Left ventricle myocardium inferior (tissue), 1 donor: ENCODE measurements at places on chromosomes 12 and 14. TPM values are rescaled to one million over a fixed set of nuclear protein-coding genes. Genes with fewer than 3 reads are reported as not detected.

The LGALS3 gene
- total RNA-seq: 194 TPM

The TAS2R43 gene
- total RNA-seq: not detected

The IL26 gene
- not detected for total RNA-seq

The TGFB3 gene
- total RNA-seq: 27.2 TPM

The GLT1D1 gene
- 11.8 TPM for total RNA-seq

The TMTC1 gene
- 38.4 TPM for total RNA-seq

The PLEK2 gene
- total RNA-seq: not detected

The CLMN gene
- 3.7 TPM for total RNA-seq

The TOMM20L gene
- total RNA-seq: not detected

DNA sequence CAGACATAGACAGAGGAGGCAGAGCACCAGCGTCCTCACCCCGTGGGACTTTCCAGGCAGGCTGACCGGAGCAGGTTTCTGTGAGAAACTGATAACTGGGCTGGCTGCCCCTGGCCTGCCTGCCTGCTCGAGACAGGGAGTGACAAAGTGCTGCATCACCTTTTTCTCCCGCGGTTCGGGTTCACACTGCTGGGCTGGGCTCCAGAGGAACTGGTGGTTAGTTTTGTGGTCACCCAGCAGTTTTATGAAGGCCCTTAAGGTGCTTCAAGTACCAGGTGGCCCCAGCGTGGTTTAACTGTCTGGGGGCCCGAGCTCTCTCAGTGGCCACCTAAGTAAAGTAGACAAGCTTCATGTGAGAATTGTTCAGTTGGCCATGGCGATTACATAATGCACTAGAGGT is 1073.6 kb downstream of the BCL11B start:
- no peaks in the 10 kb centered on the region for H3K4me1 ChIP-seq
- DNase-seq: no peak
- no peak overlapping the region for H3K27ac ChIP-seq
- no peak overlapping the region for H3K4me3 ChIP-seq
- H3K36me3 ChIP-seq: no peaks in the 10 kb centered on the region
- H3K27me3 ChIP-seq: peaks cover 59% of the 10 kb centered on the region

DNA sequence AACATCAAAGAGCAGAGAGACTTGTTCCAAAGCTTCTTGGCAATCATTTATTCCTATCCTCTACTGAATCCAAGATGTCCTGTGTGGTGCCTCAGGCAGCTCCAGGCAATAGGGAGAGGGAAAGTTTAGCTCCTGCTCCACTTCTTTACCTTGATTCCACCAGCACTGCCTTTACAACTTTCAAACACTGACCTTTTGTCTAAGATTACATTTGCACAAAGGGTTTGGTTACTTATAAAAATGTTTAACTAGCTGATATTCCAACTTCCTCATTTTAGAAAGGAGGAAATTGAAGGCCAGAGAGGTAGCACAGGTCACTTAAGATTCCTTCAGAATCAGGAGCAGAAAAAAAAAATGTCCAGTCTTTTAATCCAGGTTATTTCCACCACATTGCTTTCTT is 192.7 kb downstream of the BTG1 start:
- no peaks in the 10 kb centered on the region for H3K4me1 ChIP-seq
- H3K36me3 ChIP-seq: no peaks in the 10 kb centered on the region
- no peaks in the 10 kb centered on the region for H3K27me3 ChIP-seq
- no peak overlapping the region for H3K4me3 ChIP-seq

- no peak for DNase-seq
- no peaks in the 10 kb centered on the region for H3K27me3 ChIP-seq
- peak overlapping the region; percentile 5 for H3K27ac ChIP-seq
- no peak overlapping the region for H3K4me3 ChIP-seq
Measured at GRCh38 chr12:54386403-54387113, 2.0 kb upstream of the ZNF385A start.

GRCh38 chr12:27198036-27198435 is 46.0 kb upstream of the STK38L start:
- H3K4me3 ChIP-seq: no peak overlapping the region
- H3K27me3 ChIP-seq: no peaks in the 10 kb centered on the region
- H3K4me1 ChIP-seq: peaks cover 42% of the 10 kb centered on the region
- H3K36me3 ChIP-seq: no peaks in the 10 kb centered on the region
- DNase-seq: no peak
- peak overlapping the region; percentile 34 for H3K27ac ChIP-seq

DNA sequence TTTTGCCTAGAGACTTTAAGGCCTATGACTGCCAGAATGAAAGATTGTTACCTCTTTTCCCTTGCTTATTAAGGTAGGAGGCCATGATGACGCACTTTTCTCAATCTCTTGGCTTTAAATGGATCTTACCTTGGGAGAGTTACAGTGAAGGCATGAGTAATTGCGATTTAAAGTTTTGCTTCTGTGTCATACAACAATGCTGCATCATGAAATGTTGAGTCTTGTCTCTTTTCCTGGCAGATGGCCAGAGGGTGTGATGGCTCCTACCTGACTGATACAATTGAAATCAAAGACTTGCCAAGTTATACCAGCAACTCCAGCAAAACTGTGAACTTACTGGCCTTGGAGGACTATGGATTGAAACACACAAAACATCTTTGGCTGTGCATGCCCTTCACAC is 17.2 kb upstream of the LRRK2 start:
- no peak for DNase-seq
- no peak overlapping the region for H3K4me3 ChIP-seq
- no peaks in the 10 kb centered on the region for H3K27me3 ChIP-seq
- H3K4me1 ChIP-seq: no peaks in the 10 kb centered on the region
- H3K27ac ChIP-seq: no peak overlapping the region

DNA sequence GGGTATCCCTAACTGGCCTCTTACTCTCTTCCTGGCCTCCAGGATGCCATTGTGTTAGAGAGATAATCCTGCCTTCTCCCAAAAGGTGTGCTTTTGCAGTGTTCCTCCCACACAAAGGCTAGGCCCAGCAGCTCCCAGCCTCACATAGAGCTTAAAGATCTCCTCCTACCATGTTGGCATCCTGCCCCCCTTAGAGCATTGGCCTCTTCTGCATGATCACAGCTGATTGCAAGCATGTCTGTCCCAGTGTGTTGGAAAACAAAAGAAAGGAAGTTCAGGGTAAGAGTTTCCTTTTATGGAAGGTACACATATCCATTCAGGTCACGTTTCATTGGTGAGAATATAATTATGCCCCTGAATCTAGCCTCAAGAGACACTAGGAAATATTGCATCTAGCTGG is 405.4 kb downstream of the TMTC2 start:
- H3K36me3 ChIP-seq: no peaks in the 10 kb centered on the region
- no peaks in the 10 kb centered on the region for H3K27me3 ChIP-seq

GRCh38 chr14:91805659-91806058 is 61.7 kb downstream of the TC2N start:
- H3K27ac ChIP-seq: no peak overlapping the region
- peaks cover 30% of the 10 kb centered on the region for H3K36me3 ChIP-seq
- no peaks in the 10 kb centered on the region for H3K4me1 ChIP-seq
- no peak for DNase-seq
- no peaks in the 10 kb centered on the region for H3K27me3 ChIP-seq
- H3K4me3 ChIP-seq: no peak overlapping the region

GRCh38 chr12:131920902-131921840 is 7.9 kb upstream of the PUS1 start:
- DNase-seq: peak; percentile 58
- H3K4me1 ChIP-seq: peaks cover 53% of the 10 kb centered on the region
- H3K27me3 ChIP-seq: no peaks in the 10 kb centered on the region
- H3K36me3 ChIP-seq: peaks cover 55% of the 10 kb centered on the region
- peak overlapping the region; percentile 87 for H3K27ac ChIP-seq

DNA sequence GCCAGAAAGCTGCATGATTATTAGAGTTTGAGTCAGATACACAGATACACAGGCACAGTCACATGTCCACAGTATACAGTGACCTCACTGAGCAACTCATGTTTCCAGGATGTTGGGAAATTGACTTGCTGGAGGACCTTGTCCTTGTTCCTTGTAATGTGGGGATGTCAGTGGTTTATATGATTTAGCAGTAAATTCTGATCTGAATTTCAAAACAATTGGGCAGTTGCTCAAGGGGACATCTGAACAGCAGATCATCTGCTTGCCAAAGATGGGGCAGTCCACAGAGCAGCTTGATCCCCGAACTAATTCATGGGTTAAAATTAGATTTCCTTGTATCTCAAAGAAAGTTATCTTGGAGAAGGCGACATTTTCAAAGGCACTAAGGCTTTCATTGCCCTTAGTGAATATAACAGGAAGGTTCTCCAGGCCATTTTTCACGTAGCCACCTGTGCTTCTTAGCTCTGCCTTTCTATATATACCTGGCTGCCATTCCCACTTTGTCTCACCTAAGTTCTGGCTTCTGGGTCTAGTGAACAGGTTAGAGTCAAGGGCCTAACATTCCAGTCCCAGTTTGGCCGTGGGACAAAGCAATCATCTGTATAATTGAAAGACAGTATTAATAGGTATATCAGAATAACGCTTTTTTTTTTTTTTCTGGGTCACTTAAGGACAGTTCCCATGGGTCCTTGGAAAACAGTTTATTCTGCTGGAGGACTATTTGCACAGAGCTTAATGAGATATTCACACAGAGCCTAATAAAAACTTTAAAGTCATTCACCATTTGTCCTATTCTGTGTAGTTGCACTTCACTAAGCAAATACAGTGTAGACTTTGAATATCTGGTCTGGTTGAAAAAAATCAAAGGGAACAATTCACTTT is 64.9 kb upstream of the STRN3 start:
- H3K36me3 ChIP-seq: no peaks in the 10 kb centered on the region
- H3K4me3 ChIP-seq: no peak overlapping the region
- H3K4me1 ChIP-seq: peaks cover 25% of the 10 kb centered on the region
- no peaks in the 10 kb centered on the region for H3K27me3 ChIP-seq

DNA sequence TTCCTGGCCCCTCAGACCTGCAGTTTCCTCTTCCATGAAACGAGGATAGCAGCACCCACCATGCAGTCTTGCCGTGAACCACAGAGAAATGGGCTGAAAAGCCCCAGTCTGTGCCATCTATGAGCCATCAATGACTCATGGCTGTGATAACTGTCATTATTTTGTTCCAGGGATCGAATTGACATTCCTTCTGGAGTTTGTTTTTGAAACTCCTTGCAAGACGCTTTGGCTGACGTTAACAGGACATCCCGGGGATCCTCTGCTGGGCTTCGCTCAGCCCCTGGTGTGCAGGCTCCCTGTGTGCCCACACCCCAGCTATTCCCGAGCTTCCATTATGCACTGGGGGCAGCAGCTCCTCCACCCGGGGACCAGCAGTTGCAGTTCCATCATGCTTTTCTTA is 33.8 kb downstream of the MMAB start:
- DNase-seq: no peak
- H3K4me1 ChIP-seq: no peaks in the 10 kb centered on the region
- H3K4me3 ChIP-seq: no peak overlapping the region
- H3K27ac ChIP-seq: no peak overlapping the region
- H3K36me3 ChIP-seq: peaks cover 25% of the 10 kb centered on the region

DNA sequence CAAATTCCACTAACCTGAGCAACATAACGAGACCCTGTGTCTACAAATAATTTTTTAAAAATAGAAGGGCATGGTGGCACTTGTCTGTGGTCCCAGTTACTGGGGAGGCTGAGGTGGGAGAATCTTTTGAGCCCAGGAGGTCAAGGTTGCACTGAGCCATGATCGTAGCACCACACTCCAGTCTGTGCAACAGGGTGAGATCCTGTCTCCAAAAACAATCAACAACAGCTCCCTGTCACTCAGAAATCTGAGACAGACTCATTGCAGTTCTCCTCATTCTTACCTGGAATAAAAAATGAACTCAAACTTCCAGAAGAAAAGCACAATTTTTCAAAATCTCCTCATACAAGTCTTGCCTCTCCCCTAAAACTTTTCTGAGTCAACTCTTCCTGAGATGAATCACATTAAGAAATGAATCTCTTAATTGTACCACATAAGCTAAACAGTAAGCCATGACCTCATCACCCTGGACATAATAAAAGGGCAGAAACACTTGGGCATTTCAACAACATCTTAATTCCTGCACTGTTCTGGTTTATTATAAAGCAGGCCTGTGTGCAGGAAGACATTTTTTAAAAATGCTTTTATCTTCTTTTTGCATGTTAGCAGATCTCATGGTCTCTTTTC is 214.3 kb upstream of the CDKN3 start:
- DNase-seq: no peak
- no peak overlapping the region for H3K4me3 ChIP-seq
- no peak overlapping the region for H3K27ac ChIP-seq
- peaks cover 15% of the 10 kb centered on the region for H3K27me3 ChIP-seq

- peaks cover 12% of the 10 kb centered on the region for H3K36me3 ChIP-seq
- no peak overlapping the region for H3K27ac ChIP-seq
- no peak for DNase-seq
- H3K27me3 ChIP-seq: no peaks in the 10 kb centered on the region
- H3K4me1 ChIP-seq: peaks cover 50% of the 10 kb centered on the region
- no peak overlapping the region for H3K4me3 ChIP-seq
Measured at GRCh38 chr14:72745546-72745945, 148.4 kb downstream of the DPF3 start.

DNA sequence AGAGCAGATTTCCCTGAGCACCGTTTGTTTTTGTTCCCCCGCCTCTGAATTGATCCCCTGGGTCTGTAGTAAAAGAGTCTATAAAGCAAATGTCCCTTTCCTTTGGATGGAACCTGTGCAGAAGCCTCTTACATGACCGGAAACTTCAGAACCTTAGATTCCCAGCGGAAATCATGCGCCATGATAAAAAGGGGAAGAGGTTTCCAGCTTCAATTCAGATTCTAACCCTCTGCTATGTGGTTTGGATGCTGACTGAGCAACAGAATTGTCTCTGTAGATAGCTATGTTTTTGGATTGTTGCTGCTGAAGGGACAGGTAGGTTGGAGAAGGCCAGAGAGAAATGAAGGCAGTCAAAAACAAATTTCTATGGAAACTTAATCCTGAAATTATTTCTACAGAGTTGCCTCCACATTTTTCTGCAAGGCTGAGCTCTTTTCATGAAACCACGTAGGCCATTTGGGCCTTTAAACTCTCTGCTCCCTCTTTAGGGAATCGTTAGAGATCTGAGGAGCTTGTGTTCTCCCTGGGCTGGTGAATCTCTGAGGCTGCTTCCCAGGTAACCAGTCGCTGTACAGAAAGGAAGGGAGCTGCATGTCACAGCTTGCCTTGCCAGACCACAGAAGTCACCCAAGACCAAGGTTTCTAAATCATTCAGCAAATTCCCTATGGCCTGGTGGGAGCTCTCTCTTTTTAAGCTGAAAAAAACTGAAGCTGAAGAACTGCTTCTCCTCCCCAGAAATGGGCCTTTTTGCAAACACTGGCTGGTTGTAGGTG is 28.7 kb upstream of the OR10P1 start:
- H3K4me1 ChIP-seq: no peaks in the 10 kb centered on the region
- DNase-seq: no peak
- H3K36me3 ChIP-seq: no peaks in the 10 kb centered on the region
- no peak overlapping the region for H3K27ac ChIP-seq

GRCh38 chr14:92581206-92581605 is 67.6 kb downstream of the RIN3 start:
- no peaks in the 10 kb centered on the region for H3K27me3 ChIP-seq
- peaks cover 44% of the 10 kb centered on the region for H3K36me3 ChIP-seq
- DNase-seq: no peak
- no peak overlapping the region for H3K27ac ChIP-seq
- no peak overlapping the region for H3K4me3 ChIP-seq
- H3K4me1 ChIP-seq: peaks cover 22% of the 10 kb centered on the region
